ENCODE measurements at places on chromosomes 7 and 10.
A peak's percentile ranks its signal among the peaks of the same experiment; 100 is the strongest.

DNA sequence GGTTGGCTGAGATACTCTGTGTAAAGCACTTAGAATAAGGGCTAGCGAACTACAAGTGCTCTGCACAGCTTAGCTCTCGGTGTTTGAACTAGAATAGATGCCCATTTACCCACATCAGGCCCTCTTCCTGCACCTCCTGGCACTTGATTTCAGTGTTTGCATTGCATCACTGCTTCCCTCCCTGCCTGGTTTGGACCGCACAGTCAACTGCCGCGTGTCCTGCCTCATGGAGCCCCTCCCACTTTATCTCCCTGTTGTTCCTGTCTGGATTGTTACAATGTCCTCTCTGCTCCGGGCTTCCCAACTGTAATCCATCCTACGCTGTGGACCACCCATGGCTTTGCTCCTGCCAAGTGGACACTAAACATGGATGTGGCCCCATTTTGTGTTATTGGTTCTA, 2.3 kb downstream of the FAM107B start:
- H3K4me1 ChIP-seq: no peaks in the 10 kb centered on the region
- peaks cover 3% of the 10 kb centered on the region for H3K27me3 ChIP-seq
- H3K27ac ChIP-seq: no peak overlapping the region
- no peaks in the 10 kb centered on the region for H3K36me3 ChIP-seq
- no peak overlapping the region for H3K4me3 ChIP-seq

DNA sequence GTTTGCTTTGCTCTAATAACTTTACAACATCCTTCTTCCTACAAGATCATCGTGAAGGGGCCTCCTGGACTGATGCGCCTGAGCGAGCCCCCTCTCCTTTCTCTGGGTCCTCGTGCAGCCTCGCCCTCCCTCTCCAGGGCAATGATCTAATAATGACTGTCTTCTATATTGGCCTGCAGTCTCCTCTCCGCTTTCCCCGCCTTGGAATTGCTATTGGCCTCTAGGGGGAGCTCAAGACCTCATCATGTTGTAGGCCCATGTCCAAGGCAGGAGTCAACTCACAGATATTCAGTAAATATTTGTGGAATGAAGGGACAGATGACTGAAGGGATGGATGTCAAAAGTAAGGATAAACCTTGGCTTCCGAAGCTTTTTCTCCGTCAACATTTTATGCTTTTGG, 1180.3 kb downstream of the TYW1 start:
- no peaks in the 10 kb centered on the region for H3K36me3 ChIP-seq
- no peak overlapping the region for H3K4me3 ChIP-seq
- H3K27me3 ChIP-seq: peaks cover 2% of the 10 kb centered on the region
- H3K4me1 ChIP-seq: no peaks in the 10 kb centered on the region

DNA sequence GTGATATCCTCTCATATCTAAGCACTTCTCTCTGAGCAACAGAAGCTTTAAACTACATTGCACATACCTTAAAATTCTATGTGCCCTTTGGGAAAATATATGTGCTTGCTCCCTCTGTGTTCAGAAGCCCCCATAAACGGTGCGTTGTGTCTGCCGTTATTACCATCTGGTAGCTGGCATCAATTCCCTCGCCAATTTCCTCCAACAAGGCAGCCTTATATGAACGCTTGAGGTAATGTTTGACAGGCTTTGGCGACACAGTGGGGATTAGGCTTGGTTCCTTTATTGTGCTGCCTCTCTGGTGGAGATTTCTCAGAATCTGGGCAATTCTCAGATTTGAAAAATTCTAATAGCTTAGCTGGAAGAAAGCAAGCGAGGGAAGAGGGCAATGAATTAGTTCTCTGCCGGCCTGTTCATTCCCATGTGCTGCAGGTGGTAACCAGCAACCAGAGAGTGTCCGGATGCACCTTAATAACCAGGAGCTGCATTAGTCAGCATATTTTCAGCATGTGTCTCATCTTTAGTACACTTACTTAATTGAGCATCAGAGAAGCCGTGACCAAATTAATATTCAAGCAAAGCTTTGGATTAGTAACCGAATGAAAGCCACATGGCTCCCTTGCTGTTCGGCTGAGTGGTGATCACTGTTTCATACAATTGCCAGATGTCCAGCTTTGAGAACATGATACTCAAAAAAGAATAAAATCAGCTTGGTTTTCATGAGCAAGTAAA, 7.3 kb upstream of the PPP1R17 start:
- H3K27ac ChIP-seq: no peak overlapping the region
- peaks cover 5% of the 10 kb centered on the region for H3K27me3 ChIP-seq
- no peak overlapping the region for H3K4me3 ChIP-seq
- no peaks in the 10 kb centered on the region for H3K36me3 ChIP-seq
- H3K4me1 ChIP-seq: no peaks in the 10 kb centered on the region

GRCh38 chr10:11533328-11533781, 78.1 kb downstream of the USP6NL start:
- H3K27ac ChIP-seq: no peak overlapping the region
- no peak for DNase-seq
- H3K4me3 ChIP-seq: no peak overlapping the region
- no peaks in the 10 kb centered on the region for H3K27me3 ChIP-seq

- DNase-seq: no peak
- H3K4me1 ChIP-seq: no peaks in the 10 kb centered on the region
- H3K36me3 ChIP-seq: peaks cover 15% of the 10 kb centered on the region
- H3K27me3 ChIP-seq: no peaks in the 10 kb centered on the region
- no peak overlapping the region for H3K27ac ChIP-seq
- no peak overlapping the region for H3K4me3 ChIP-seq
Measured at GRCh38 chr10:118003126-118003525, 43.6 kb downstream of the RAB11FIP2 start.

GRCh38 chr7:100407285-100408180, 21.0 kb downstream of the ZCWPW1 start:
- H3K36me3 ChIP-seq: no peaks in the 10 kb centered on the region
- DNase-seq: no peak
- H3K4me1 ChIP-seq: no peaks in the 10 kb centered on the region
- H3K27me3 ChIP-seq: peaks cover 6% of the 10 kb centered on the region
- no peak overlapping the region for H3K27ac ChIP-seq

GRCh38 chr10:22629126-22629525, 85.3 kb downstream of the PIP4K2A start:
- H3K4me1 ChIP-seq: peaks cover 59% of the 10 kb centered on the region
- H3K4me3 ChIP-seq: no peak overlapping the region

GRCh38 chr10:6729071-6729774, 149.1 kb upstream of the PRKCQ start:
- H3K27me3 ChIP-seq: peaks cover 19% of the 10 kb centered on the region
- H3K4me3 ChIP-seq: no peak overlapping the region
- DNase-seq: no peak
- no peak overlapping the region for H3K27ac ChIP-seq
- no peaks in the 10 kb centered on the region for H3K4me1 ChIP-seq
- no peaks in the 10 kb centered on the region for H3K36me3 ChIP-seq

- H3K27ac ChIP-seq: no peak overlapping the region
- H3K4me1 ChIP-seq: peaks cover 44% of the 10 kb centered on the region
- H3K27me3 ChIP-seq: no peaks in the 10 kb centered on the region
- no peak overlapping the region for H3K4me3 ChIP-seq
- H3K36me3 ChIP-seq: no peaks in the 10 kb centered on the region
- no peak for DNase-seq
Measured at GRCh38 chr7:15838265-15838664, 151.8 kb upstream of the MEOX2 start.

GRCh38 chr10:71218046-71218650, 5.8 kb downstream of the UNC5B start:
- H3K4me1 ChIP-seq: peaks cover 69% of the 10 kb centered on the region
- no peak for DNase-seq
- H3K4me3 ChIP-seq: peak overlapping the region; percentile 69
- H3K36me3 ChIP-seq: no peaks in the 10 kb centered on the region

- H3K4me3 ChIP-seq: peak overlapping the region; percentile 95
- H3K4me1 ChIP-seq: peaks cover 21% of the 10 kb centered on the region
- no peaks in the 10 kb centered on the region for H3K27me3 ChIP-seq
- no peak for DNase-seq
- H3K27ac ChIP-seq: peak overlapping the region; percentile 94
- H3K36me3 ChIP-seq: peaks cover 2% of the 10 kb centered on the region
Measured at GRCh38 chr7:151028948-151029501, 775 bp downstream of the ABCB8 start.

GRCh38 chr10:125407557-125407956, 247.2 kb upstream of the CTBP2 start:
- no peak overlapping the region for H3K4me3 ChIP-seq
- no peak overlapping the region for H3K27ac ChIP-seq
- peaks cover 3% of the 10 kb centered on the region for H3K36me3 ChIP-seq
- DNase-seq: no peak
- H3K4me1 ChIP-seq: no peaks in the 10 kb centered on the region

- H3K27me3 ChIP-seq: peaks cover 7% of the 10 kb centered on the region
- peaks cover 17% of the 10 kb centered on the region for H3K4me1 ChIP-seq
Measured at GRCh38 chr10:30505543-30506298, 71.7 kb downstream of the MAP3K8 start.

GRCh38 chr7:17608114-17608833, 309.8 kb downstream of the AHR start:
- H3K36me3 ChIP-seq: peaks cover 6% of the 10 kb centered on the region
- peak overlapping the region; percentile 61 for H3K27ac ChIP-seq
- peaks cover 33% of the 10 kb centered on the region for H3K4me1 ChIP-seq
- no peaks in the 10 kb centered on the region for H3K27me3 ChIP-seq
